ENCODE measurements at places on chromosomes 2 and 18.

DNA sequence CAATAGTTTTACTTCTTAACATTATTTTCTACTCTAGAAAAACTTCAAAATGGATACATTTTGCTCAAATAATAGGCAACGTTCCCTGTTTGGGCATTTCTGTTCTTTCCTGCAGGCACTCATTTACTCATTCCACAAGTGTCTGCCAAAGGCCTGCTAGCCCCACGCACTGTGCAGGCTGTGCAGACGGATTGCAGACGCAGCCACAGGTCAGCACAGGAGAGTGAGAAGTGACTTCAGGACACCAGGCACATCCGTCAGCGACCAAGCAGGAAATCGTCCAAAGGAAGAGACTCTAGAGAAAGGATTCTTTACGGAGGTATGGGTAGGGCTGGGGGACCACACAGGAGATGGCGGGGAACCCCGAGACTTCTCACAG lies 103.0 kb upstream of the AGAP1 start:
- DNase-seq: no peak

- DNase-seq: peak; percentile 84
Observed at GRCh38 chr2:235605312-235606003, 111.6 kb downstream of the AGAP1 start.

DNA sequence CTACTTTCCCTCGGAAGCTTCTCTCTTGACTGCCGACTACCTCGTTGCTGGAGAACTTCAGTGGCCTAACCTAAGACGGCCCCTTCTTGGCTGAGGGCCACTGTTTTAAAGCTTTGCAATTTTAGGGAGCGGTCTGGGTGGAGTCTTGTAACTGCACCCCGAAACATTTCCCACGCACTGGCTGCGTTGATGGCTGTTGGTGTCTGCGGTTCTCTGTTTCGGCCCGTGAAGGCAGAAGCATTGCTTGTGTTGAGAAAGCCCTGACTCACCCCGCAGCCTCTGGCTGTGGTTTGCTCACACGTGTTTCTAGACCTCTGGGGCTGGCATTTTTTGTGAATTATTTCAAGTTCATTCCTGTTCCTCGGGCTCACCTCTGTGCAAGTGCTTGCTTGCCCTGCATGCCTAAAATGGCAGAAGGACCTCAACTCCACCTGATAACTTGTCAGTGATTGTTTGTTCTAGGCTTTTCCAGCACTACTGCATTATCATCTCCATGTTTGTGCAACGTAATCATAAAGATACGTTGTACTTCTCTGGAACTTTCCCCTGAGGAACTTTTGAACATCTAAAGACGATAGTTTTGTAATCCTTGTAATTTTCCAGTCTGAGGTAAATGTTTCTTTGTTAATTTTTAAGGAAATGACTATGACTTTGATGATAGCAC lies 94.2 kb upstream of the DLX2 start:
- no peak for DNase-seq

GRCh38 chr2:240820607-240821428 lies 799 bp upstream of the KIF1A start:
- peak; percentile 86 for DNase-seq

DNA sequence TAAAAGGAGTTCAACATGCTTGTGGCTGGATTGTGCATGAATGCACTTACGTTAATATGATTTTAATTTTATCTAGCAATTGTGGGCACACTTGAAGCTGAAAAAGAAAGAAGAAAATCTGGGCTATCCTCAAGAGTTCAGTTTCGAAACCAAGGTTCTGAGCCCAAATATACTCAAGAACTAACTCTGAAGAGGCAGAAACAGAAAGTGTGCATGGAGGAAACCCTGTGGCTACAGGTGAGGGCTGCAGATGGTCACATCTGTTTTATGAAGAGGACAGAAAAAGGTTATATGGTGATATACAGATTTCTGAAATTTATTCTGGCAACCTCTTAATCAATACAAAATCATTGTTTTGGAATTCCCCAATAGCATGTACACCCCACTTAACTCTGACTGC lies 57.3 kb downstream of the ITGA6 start:
- DNase-seq: no peak

GRCh38 chr18:59502274-59503175 lies 143.5 kb upstream of the LMAN1 start:
- DNase-seq: no peak

- peak; percentile 64 for DNase-seq
Observed at GRCh38 chr2:45435316-45435715, 175.8 kb downstream of the SRBD1 start.

DNA sequence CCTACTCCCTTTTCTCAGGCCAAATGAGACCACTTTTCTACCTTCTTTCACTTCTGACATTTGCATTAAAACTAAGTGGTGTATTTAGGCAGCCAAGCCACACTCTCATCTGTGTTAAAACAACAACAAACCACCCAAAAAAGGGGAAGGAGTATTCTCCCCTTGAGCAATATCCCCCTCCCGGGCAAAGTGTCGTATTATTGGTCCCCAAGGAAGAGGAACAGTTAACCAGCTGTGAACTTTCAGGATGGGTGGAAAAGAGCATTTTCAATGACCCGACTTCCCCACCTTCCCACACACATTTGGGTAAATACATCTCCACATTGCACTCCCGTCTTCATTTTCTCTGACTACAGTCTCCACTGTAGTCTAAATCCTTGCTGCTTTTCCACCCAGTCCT lies 44.3 kb downstream of the FEZ2 start:
- no peak for DNase-seq

DNA sequence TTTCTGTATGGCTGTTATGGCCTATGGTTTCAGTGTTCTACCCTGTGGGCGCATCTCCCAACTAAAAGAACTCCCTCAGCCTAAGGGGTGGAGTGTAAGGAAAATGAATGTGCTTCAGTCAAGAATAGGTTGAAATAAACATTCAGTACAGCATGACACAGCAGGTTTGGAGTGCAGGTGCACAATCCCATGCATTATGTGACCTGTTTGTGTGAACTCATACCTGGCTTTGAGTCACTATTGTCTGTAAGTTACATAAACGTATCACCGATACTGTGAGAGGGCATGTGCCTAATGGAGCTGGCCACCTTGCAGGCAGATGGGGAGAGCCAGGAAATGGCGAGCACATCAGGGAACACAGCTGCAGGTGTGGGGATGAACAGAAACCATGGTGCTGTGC lies 216.0 kb downstream of the DSEL start:
- DNase-seq: peak; percentile 81

- peak; percentile 94 for DNase-seq
Observed at GRCh38 chr2:121210691-121211090, 74.3 kb downstream of the TFCP2L1 start.

DNA sequence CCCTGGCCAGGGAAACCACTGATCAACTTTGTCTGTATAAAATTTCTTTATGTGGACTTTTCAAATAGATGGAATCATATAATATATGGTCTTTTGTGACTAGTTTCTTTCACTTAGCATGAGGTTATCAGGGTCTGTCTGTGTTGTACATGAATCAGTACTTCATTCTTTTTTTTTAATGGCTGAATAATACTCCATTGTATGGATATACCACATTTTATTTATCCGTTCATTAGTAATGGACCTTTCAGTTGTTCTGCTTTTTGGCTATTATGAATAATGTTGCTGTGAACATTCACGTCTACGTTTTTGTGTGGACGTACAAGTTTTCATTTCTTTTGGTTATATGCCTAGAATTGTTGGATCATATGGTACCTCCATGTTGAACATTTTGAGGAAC lies 69.1 kb upstream of the GAREM2 start:
- DNase-seq: no peak

DNA sequence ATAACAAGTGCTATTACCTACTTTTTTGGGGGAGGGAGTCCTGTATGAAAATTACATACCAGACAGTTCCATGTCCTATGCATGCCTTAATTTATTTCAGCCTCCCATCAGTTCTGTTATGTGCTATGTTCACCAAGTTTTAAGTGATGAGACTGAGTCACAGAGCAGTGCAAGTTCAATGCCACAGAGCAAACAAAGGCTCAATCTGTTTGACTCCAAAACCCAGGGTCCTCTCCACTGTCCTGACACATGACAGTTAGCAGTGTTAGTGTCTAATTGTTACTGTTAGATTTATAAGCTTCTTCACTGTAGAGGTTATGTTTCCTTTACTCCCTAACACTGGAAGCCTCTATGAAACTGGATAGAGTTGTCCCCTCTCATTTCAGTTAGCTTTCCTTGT lies 498.0 kb downstream of the PARD3B start:
- DNase-seq: no peak
